ENCODE measurements at places on chromosomes 1 and 21. TPM values are rescaled to one million over a fixed set of nuclear protein-coding genes. Genes with fewer than 3 reads are reported as not detected.

DNA sequence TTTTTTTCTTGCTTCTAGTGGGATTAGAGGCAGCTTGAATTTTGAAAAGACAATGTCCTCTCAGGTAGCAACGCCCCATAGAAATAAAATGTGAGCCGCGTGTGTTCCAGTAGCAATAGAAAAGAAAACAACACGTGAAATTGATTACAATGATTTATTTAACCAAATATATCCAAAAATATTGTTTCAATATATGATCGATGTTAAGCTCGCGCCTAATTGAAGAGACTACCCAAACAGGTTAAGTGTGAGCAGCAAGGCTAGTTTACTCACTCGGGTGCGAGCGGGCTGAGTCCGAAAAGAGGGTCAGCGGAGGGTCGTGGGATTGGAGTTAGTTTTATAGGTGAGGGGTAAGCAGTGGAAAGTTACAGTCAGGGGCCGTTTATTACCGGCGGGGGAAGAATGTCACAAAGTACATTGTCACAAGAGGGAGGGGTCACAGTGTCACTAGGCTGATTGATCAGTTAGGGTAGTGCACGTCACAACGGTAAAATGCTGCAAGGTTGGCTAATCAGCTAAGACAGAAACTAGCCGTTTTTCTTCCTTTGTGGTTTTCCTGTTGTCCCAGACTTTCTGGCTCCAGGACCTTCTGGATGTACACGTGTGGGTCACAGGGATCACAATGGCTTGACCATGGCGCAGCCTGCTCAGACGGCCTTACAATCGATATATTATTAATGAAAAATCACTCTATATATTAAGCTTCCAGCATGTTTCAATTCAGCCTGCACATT is 697 bp upstream of the ZNF670 start:
- H3K36me3 ChIP-seq = no peaks in the 10 kb centered on the region
- H3K27ac ChIP-seq = no peak overlapping the region
- peak overlapping the region; percentile 89 for H3K4me3 ChIP-seq
- peaks cover 25% of the 10 kb centered on the region for H3K4me1 ChIP-seq

GRCh38 chr1:239757716-239758115 is 334.0 kb upstream of the FMN2 start:
- H3K27ac ChIP-seq = no peak overlapping the region
- peaks cover 3% of the 10 kb centered on the region for H3K27me3 ChIP-seq
- H3K4me1 ChIP-seq = no peaks in the 10 kb centered on the region
- H3K36me3 ChIP-seq = no peaks in the 10 kb centered on the region
- no peak overlapping the region for H3K4me3 ChIP-seq
- no peak for DNase-seq

S100A9 gene
- total RNA-seq = not detected

SPAG17 gene
- not detected for total RNA-seq

All from activated T-helper 1 cell treated with anti-CD3 and anti-CD28 coated beads, Interleukin-12 subunit alpha, Interleukin-12 subunit beta, Interleukin-2, Interleukin-4 antibody, amounts not matched to agents 30 ng/mL and 10 ng/mL and 1 ng/mL, durations not matched to agents 14 hours and 24 hours and 36 hours (primary cell).